Neuronal stem cell (in vitro differentiated cells): ENCODE measurements at places on chromosomes 7 and 10.
A peak's percentile ranks its signal among the peaks of the same experiment; 100 is the strongest.

DNA sequence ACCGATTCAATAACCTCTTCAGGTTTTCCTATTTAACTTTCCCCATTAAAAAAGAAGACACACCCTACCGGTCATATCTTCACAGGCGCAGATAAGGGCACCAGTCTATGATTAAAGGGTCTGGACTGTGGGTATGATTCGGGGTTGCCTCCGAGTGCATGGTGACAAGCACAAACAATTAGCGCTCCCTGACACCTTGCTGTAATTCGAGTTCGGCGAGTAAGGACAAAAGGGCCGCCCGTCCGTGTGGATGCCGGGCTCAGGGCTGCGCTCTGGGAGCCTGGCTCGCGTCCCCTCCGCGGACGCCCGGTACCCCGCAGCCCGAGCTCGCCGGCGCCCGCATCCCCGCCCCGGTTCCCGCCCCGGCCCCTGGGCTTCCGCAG, 111.9 kb upstream of the RHEB start:
- peak; percentile 44 for DNase-seq

GRCh38 chr10:124283215-124283948, 135.3 kb downstream of the OAT start:
- no peak for DNase-seq

- DNase-seq, result no peak
Measured at GRCh38 chr10:450463-450862, 239.0 kb downstream of the DIP2C start.

DNA sequence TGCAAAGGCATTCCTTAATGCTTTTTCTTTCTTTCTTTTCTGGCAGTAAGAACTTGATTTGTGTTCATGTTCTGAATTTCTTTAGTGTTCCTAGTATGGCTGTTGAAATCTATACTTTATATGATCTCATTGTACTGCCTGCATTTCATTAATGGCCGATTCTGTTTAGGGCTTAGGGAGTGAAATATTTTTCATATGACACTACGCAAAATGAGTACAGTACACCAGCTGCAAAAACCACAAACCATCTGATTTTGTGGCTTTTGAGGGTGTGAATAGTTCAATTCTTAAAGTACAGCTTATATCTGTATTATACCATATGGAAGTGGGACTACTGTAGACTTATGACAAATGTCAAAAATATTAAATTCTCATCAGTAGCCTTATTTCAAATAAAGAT, 69.1 kb upstream of the FOXP2 start:
- no peak for DNase-seq

DNA sequence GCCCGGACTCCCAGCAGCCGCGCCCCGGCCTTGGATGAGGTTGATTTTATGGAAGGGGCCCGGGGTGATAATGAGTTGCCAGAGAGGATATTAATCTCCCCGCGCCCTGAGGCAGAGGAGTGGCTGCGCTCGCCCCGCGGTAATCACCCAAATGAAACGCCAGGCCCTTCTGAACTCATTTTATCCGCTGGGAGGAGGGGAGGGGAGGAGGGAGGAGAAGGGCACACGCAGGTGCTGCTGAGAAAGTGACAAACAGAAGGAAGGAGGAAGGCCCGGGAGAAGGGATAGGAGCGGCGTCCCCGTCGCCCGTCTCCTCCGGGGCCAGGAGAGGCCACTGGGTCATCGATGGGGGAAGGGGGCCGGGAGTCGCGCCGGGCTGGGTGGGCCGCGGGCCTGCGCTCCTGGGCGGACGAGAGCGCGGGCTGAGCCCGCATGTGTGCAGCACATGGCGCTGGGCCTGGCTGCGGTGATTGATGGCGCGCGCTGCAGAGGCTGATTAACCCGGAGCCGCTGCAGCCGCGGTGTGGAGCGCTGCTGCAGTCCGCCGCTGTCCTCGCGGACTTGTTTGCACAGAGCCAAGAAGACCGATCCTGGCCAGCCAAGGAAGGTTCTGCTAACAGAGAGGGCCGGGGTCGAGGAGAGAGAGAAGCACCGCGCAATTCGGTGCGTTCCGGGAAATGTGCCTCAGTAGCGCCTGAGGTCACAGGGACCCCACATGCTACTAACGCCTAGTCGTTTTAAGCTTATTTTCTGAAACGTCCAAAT, 6.5 kb downstream of the MNX1 start:
- no peak for DNase-seq

DNA sequence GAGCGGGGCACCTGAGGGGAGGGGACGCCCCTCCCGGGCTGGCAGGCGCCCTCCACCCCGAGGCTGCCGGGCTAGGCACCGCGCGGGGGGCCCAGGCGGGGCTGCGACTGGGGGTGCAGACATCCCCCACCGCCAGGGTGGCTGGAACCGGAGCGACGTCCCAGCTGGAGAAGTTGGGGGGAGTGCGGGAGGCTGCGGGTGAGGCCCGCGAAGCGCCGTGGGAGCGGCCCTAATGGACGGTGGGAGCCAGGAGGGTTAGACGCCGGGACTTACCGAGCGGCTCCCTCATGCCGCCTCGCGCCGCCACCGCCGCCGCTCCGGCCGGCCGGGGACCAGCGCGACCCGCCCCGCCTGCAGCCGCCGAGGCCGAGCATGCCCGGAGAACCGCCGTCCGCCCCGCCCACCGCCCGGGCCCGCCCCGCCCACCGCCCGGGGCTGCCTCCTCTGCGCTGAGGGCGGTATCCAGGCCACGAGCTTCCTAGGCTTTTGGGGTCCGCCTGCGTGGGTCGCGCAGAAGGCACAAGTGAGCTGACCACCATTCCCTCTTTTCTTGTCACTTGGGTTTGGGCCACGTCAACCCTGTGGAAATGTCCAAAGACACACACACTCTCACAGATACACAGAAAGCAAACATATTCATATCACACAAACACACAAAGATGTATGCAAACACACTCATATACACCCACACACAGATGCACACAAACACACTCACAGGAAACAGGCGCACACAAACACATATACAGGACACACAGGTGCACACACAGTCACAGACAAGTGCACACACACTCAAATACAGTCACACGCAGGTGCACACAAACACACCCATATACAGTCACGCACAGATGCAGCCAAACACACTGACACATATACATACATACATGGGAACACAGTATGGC, at the start of gene JCAD:
Gene JCAD (minus strand): TSS at position 378 of the 899 bp plus-strand sequence. CDS start 11,774 bp downstream, outside the sequence.
- DNase-seq, result peak; percentile 39

GRCh38 chr10:129608653-129609052, 141.6 kb downstream of the MGMT start:
- no peak for DNase-seq

GRCh38 chr7:87474533-87475358, 734 bp downstream of the ABCB4 start:
- DNase-seq, result no peak
